ENCODE measurements at places on chromosomes 5 and 9.

- no peak for DNase-seq
These were observed 2167.7 kb upstream of the WWC1 start for GRCh38 chr5:166123717-166124116.

GRCh38 chr5:135631391-135631790, 52.6 kb upstream of the CXCL14 start:
- no peak for DNase-seq

GRCh38 chr9:266228-266627, 51.6 kb downstream of the DOCK8 start:
- DNase-seq: no peak

- no peak for DNase-seq
These were observed 6.3 kb upstream of the ATG10 start for GRCh38 chr5:81965524-81965923.

DNA sequence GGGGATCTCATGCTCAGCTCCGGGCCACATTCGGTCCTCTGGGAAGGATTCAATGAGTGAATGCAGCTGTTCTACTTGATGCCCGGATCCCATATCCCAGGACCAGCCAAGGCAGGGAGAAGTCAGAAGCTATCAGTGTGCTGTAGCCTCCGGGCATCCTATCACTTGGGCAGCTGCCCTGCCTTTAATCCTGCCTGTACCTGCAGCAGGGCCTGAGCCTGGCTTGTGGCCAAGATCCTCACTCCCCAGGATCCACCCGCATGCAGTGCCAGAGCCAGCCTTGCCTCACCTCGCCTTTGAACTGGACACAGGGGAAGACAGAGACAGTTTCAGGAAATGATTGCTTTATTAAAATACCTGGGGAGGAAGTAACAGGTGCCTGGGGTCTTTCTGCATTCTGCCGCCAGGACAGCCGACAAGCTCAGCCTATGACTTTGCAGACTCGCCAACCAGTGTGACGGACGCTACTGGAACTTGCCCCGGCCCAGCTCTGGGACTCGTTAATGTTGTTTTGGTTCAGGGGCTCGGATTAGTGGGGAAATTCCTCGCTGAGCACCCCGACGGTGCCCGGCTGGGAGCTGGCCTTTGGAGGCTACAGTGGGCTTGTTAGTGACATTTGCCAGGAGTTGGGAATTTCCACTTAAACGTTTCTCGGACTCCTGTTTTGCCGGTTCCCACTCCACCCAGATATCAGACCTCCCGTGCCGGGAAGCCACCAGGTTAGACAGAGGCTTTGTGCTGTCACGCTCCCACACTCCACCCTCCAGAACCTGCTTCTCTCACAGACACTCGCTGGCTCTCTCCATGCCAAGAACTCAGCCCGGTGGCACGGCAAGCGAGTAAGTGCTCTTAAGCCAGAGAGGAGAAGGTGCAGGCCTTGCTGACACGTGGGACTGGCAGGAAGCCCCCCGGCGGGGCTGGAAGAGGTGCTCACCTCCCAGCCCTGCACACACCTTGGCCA, 721 bp downstream of the PTGES start:
- no peak for DNase-seq

GRCh38 chr9:78967596-78968217, 604.1 kb upstream of the TLE4 start:
- DNase-seq: no peak

DNA sequence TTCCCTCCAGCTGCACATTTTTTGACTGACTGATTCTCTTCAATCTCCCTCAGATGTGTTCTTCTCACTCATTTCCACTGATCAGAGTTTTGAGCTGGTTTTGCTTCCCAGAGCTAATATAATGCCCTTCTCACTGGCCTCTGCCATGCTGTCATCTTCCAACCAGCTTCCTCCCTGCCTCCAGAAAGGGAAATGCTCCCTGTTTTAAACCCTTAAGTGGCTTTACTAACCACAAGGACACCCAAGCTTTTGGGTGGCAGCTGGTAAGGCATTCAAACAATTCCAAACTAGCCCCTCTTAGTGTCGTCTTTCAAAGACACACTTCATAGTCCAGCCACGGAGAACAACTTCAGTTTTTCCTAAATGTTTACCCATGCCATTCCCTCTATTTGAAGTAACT, 172.5 kb downstream of the CRB2 start:
- DNase-seq: no peak

- no peak for DNase-seq
These were observed 244.0 kb downstream of the ARHGAP26 start for GRCh38 chr5:143014017-143014651.

GRCh38 chr5:95791751-95792150, 30.8 kb downstream of the GLRX start:
- DNase-seq: no peak

- no peak for DNase-seq
These were observed 138.0 kb downstream of the PIK3R1 start for GRCh38 chr5:68353605-68354004.

DNA sequence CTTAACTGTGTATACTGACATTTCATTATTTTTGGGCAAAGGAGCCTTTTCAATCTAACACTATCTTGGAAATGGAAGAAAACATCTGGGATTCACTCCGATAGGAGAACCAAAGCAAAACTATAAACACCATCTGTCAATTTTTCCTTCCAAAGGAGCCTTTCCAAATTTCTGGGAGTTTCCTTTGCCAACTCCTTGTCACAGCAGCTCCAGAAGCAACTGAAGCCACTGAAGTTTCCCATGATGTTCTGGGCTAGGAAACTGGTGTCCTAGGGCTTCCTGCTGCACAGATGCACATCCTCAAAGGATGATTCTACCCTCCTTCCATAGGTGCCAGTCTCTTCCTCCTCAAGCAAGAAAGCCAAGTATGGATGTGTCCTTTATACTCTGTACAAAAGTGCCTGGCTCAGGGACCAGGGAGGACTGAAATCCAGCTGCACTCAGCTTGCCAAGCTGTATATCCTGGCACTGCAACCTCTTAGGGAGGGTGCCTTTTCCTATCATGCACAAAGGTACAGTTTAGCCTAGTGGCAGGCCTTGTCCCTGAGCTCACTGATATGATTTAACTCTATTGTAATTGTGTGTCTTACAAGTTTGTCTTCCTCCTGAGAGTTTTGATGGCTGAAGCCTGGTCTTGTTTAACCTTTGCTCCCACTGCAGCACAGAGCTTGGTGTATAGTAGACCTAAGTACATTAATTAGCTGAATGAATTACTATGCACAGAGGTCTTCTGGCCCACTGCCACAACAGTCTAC, 8.4 kb upstream of the UBAP1 start:
- peak; percentile 6 for DNase-seq

- DNase-seq: no peak
These were observed 110.9 kb downstream of the GRIA1 start for GRCh38 chr5:153601377-153601776.
